Trophoblast cell (in vitro differentiated cells and primary cell): ENCODE measurements at places on chromosomes 12 and 14.
A peak's percentile ranks its signal among the peaks of the same experiment; 100 is the strongest.

GRCh38 chr14:89240414-89240813, 176.6 kb downstream of the FOXN3 start:
- H3K27me3 ChIP-seq, result no peaks in the 10 kb centered on the region
- H3K27ac ChIP-seq, result no peak overlapping the region

DNA sequence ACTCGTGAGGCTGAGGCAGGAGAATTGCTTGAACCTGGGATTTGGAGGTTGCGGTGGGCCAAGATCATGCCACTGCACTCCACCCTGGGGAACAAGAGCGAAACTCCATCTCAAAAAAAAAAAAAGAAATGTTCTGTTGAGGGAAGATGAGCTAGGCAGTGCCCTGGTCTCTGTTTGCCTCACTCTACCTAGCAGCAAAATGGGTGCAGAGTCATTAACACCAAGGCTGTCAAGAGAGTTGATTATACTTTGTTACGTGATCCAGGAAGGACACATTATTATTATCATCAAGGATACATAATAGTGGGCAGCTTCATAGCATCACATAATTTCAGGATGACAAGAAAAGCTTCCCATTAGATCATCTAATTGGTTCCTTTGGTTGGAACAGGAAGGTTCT, 84.3 kb upstream of the MAP1LC3B2 start:
- no peak overlapping the region for H3K27ac ChIP-seq
- no peaks in the 10 kb centered on the region for H3K4me1 ChIP-seq
- H3K27me3 ChIP-seq, result no peaks in the 10 kb centered on the region
- no peak overlapping the region for H3K4me3 ChIP-seq
- DNase-seq, result no peak
- no peaks in the 10 kb centered on the region for H3K36me3 ChIP-seq

- no peak overlapping the region for H3K27ac ChIP-seq
- H3K27me3 ChIP-seq, result no peaks in the 10 kb centered on the region
- H3K36me3 ChIP-seq, result no peaks in the 10 kb centered on the region
- H3K4me3 ChIP-seq, result no peak overlapping the region
These were observed 163.8 kb upstream of the LMNTD1 start for GRCh38 chr12:25716842-25717241.

DNA sequence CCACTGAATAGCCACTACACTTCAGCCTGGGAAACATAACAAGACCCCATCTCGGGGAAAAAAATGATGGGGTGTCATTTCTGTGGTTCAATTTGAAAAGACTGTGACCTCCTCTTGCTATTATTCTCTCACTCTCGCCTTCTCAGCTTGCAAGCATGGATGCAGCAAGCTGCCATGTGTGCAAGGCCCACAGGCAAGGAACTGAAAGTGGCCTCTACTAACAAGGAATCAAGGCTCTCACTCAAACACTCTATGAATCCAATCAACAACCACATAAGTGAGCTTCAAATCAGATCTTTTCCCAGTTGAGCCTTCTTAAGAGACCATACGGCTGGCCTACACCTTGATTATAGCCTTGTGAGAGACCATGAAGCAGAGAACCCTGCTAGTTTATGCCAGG, 17.9 kb upstream of the DHRS7 start:
- no peak overlapping the region for H3K27ac ChIP-seq
- no peaks in the 10 kb centered on the region for H3K27me3 ChIP-seq
- no peaks in the 10 kb centered on the region for H3K36me3 ChIP-seq
- H3K4me3 ChIP-seq, result no peak overlapping the region
- no peak for DNase-seq
- H3K4me1 ChIP-seq, result no peaks in the 10 kb centered on the region

GRCh38 chr12:109767991-109768900, 54.6 kb downstream of the FAM222A start:
- H3K36me3 ChIP-seq, result no peaks in the 10 kb centered on the region
- H3K4me1 ChIP-seq, result no peaks in the 10 kb centered on the region
- no peak overlapping the region for H3K27ac ChIP-seq
- no peaks in the 10 kb centered on the region for H3K27me3 ChIP-seq
- no peak for DNase-seq
- peak overlapping the region; percentile 18 for H3K4me3 ChIP-seq

GRCh38 chr12:546920-547845, 87.4 kb downstream of the B4GALNT3 start:
- no peak overlapping the region for H3K27ac ChIP-seq
- DNase-seq, result peak; percentile 83
- no peaks in the 10 kb centered on the region for H3K36me3 ChIP-seq
- no peak overlapping the region for H3K4me3 ChIP-seq

DNA sequence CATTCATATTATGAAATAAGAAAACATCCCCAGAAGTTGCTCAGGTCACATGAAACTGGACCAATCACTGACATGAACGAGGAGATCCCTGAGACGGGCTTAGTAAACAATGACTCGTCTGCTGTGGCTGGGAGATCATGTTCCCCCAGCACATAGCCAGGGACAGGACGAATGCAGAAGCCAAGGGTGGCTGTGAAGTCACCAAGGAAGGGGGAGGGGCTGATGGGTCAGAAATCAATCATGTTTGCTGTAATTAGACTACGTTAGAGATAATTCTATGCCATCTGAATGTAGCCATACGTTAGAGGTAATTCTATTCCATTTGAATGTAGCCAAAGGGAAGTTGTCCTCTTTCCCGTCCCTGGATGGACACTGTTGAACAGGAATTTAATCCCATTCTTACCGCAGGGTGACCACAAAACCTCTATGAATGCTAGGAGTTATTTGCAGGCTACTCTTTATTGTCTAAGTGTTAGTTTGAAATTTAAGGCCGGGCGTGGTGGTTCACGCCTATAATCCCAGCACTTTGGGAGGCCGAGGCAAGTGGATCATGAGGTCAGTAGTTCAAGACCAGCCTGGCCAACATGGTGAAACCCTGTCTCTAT, 332.9 kb downstream of the TMEM132D start:
- no peaks in the 10 kb centered on the region for H3K27me3 ChIP-seq
- no peak overlapping the region for H3K27ac ChIP-seq
- no peak for DNase-seq
- H3K4me3 ChIP-seq, result no peak overlapping the region
- H3K36me3 ChIP-seq, result no peaks in the 10 kb centered on the region

DNA sequence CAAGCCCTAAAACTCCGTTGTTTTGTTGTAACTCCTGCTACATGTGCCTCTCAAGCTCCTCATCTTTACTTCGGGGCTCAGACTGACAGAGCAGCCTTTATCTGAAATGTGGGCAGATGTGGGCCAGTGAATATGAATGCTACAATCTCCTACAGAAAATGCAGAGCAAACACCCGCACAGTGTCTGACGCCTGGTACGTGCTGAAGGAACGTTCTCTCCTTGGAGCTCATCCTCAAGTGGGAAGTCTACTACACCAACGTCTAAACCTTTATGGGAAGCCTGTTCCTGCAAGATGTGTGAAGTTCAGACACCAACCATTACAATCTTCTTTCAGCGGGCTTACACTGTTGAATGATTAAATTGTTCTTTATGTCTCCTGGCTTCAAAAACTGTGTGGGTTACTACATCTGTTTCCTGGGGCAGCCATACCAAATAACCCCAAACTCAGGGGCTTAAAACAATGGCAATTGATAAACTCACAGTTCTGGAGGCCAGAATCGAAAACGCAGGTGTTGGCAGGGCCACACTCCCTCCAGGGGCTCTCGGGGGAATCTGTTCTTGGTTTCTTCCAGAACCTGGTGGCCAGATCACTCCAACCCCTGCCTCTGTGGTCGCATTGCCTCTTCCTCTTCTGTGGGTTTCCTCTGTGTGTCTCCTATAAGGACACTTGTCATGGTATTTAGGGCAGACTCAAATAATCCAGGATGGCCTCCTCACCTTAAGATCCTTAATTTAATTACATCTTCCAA, 179.7 kb upstream of the PLXNC1 start:
- H3K4me3 ChIP-seq, result no peak overlapping the region
- no peak for DNase-seq
- no peak overlapping the region for H3K27ac ChIP-seq
- H3K4me1 ChIP-seq, result peaks cover 6% of the 10 kb centered on the region

- no peak overlapping the region for H3K4me3 ChIP-seq
- H3K36me3 ChIP-seq, result no peaks in the 10 kb centered on the region
- no peak for DNase-seq
- no peak overlapping the region for H3K27ac ChIP-seq
- H3K27me3 ChIP-seq, result no peaks in the 10 kb centered on the region
These were observed 169.3 kb upstream of the PRICKLE1 start for GRCh38 chr12:42758806-42759205.

- H3K27ac ChIP-seq, result no peak overlapping the region
- H3K4me3 ChIP-seq, result no peak overlapping the region
- H3K36me3 ChIP-seq, result no peaks in the 10 kb centered on the region
- H3K27me3 ChIP-seq, result no peaks in the 10 kb centered on the region
- peaks cover 77% of the 10 kb centered on the region for H3K4me1 ChIP-seq
These were observed 37.0 kb upstream of the PNMA1 start for GRCh38 chr14:73751157-73751691.

- H3K27me3 ChIP-seq, result no peaks in the 10 kb centered on the region
- no peaks in the 10 kb centered on the region for H3K36me3 ChIP-seq
- DNase-seq, result no peak
- no peak overlapping the region for H3K27ac ChIP-seq
- no peaks in the 10 kb centered on the region for H3K4me1 ChIP-seq
These were observed 98.9 kb downstream of the RPS29 start for GRCh38 chr14:49487238-49487637.

DNA sequence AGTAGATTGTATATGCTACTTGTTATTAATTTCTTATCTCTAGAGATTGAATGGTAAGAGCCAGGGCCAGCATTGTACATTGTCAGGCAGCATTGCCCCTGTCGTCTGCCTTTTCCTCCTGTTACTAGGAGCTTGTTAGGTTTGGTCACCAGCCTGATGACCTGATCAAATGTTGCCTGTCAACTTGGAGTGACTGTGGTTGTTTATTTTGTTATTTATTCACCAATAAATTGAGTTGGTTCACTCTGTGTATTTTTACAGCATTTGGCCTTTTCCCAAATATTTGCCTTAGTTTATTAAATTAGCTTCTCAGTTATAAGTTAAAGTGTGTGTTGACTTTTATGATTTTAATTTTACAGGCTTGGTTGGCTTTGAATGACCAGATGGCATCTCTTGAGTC, 88.4 kb downstream of the PRKCH start:
- H3K36me3 ChIP-seq, result peaks cover 2% of the 10 kb centered on the region
- H3K27me3 ChIP-seq, result no peaks in the 10 kb centered on the region
- no peak overlapping the region for H3K4me3 ChIP-seq
- H3K4me1 ChIP-seq, result peaks cover 35% of the 10 kb centered on the region

DNA sequence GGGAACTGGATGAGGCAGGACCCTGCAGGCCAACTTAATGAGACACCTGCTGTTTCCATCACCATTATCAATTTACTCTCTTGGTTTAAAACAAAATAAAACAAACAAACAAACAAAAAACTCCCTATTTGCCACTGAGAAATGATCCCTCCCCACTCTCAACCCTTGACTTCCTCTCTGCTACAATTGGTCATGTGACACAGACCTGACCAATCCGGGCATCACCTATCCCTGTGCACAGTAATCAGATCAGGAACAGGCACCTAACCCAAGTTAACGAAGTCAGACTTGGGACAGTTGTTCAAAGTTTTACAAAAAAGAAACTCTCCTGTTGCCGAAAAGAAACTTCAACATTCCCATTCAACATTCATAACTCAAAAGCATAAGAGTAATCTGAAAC, 58.4 kb downstream of the NELL2 start:
- no peak overlapping the region for H3K4me3 ChIP-seq
- H3K36me3 ChIP-seq, result no peaks in the 10 kb centered on the region
- no peak overlapping the region for H3K27ac ChIP-seq
- H3K27me3 ChIP-seq, result no peaks in the 10 kb centered on the region
- DNase-seq, result no peak

DNA sequence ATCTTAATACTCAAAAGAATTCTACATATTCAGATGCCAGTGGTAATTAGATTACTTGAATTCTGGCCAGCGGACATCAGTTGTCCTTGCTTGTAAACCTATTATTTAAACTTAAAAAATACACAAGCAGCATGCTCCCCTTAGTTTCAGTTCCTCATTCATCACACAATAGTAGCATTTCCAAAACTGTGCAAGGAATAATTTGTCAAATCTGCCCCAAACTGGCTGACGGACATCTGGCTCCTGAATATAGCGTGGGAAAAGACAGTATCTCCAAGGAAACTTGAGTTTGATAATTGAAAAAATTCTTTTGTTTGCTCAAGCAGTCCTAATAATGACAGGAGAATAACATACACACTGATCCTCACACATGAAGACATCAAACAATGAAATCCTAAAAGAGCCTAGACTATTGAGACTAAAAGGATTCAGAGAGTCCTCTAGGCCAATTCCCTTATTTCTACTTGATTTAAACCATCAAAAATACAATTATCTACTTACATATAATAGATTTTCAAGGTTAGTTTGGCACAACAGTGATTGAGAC, 90.4 kb downstream of the KIF21A start:
- H3K4me3 ChIP-seq, result no peak overlapping the region
- no peak overlapping the region for H3K27ac ChIP-seq
- no peaks in the 10 kb centered on the region for H3K4me1 ChIP-seq
- no peak for DNase-seq

DNA sequence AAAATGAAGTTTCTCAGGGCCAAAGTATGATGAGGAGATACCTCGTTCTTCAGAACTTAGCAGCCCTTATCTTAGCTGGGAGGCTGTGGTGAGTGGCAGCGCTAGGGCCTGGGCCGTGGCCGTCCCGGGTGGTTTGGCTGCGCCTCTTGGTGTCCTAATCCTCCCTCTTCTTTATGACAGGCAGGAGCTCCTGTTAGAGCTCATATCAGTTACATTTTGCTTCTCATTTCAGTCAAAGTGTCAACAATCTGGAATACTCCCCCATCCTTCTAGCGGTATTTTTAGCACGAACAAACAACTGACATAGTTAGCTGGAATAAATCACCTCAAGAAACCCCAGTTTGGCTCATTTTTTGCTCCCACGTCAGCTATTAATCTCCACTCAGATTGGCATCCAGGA, 188.8 kb downstream of the TTC7B start:
- H3K36me3 ChIP-seq, result no peaks in the 10 kb centered on the region
- DNase-seq, result no peak
- H3K27ac ChIP-seq, result no peak overlapping the region
- no peak overlapping the region for H3K4me3 ChIP-seq
- peaks cover 12% of the 10 kb centered on the region for H3K4me1 ChIP-seq
- no peaks in the 10 kb centered on the region for H3K27me3 ChIP-seq

DNA sequence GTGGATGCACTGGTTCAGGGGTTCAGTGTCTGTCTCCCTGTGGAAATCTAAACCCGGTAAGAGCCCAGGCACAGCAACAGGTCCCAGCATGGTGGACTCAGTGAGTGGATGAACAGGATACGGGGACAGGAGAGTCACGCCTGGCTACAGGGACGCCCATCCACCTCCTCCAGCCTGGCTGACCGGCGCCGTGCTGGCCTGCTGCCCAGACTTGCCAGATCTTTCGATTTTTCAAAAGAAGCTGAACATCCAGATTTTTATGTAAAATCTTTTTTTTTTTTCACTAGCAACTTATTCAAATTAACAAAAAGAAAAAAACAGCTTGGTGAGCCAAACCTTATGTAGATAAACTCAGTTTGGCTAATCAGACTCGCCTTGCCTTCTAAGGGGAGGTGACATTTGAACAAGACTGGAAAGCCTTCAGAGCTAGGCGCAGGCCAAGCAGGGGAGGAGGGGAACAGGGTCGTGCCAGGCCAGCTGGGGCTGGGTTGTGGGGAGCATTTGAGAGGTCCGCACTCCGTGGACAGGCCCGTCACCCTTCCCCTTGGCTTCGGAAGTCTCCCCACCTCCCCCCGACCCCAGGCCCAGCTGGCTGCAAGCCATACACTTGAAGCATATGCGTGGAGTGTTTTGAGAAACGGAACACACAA, 87.8 kb upstream of the NCOR2 start:
- H3K4me3 ChIP-seq, result no peak overlapping the region
- H3K27ac ChIP-seq, result no peak overlapping the region
- H3K36me3 ChIP-seq, result no peaks in the 10 kb centered on the region
- no peak for DNase-seq

GRCh38 chr12:114347861-114348260, 58.1 kb downstream of the TBX5 start:
- H3K27me3 ChIP-seq, result no peaks in the 10 kb centered on the region
- no peak overlapping the region for H3K27ac ChIP-seq
